Ascending aorta (tissue), 2 donors: ENCODE measurements at places on chromosomes 5 and 9.

DNA sequence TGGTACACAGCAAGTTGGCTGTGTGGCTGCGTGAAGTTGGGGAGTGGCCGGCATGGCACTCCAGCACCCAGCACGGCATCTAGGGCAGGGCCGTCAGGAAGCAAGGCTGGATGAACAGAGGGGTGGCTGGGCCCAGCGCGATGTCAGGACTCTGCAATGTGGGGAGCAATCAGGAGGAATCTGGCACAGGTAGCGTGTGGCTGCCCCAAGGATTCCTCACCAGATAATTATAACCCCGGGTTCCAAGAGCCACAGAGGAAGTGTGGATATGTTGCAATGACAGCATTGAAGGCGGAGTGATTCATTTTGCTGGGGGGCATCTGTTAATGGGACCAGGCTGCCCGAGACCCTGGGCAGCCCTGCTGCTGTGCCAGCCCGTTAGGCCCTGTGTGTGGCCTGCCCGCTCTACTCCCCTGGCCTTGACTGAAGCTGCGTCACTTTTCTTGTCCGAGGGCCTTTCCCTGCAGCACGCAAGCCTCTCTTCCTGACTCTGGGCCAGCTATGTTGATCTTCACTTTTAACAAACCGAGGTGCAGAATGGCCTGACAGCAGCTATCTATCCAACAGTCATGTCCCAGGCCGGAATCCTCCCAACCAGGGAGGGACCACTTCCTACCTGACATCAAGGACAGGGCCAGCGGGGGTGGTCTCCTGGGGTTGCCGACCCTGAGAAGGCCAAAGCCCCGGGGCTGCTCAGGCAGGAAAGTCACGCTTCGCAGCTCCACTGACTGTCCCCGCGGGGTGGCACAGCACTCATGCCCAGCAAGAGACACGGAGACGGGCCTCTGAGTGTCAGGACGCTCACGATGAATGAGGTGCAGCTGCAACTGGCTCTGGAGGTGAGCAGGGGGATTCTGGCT, 118.0 kb upstream of the PHYKPL start:
- no peak for DNase-seq

- no peak for DNase-seq
Measured at GRCh38 chr5:167451076-167451475, 840.4 kb upstream of the WWC1 start.

DNA sequence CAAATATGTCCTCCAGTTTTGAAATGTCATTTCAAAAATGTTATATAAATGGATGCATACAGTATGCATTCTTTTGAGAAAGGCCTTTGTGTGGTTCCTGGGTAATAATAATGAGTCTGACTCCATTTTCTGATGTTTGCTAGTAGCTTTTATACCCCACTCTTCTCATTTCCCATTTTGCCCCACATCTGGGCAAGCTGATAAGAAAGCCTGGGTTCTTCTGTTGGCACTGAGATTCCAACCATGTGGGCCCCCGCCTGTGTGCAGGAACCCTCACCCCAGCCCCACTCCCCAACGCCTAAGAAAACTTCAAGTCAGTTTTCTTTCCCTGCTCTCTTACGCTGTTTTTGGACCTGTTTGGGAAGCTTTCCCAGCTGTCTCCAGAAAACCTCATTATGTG, 89.4 kb downstream of the SNX18 start:
- no peak for DNase-seq

DNA sequence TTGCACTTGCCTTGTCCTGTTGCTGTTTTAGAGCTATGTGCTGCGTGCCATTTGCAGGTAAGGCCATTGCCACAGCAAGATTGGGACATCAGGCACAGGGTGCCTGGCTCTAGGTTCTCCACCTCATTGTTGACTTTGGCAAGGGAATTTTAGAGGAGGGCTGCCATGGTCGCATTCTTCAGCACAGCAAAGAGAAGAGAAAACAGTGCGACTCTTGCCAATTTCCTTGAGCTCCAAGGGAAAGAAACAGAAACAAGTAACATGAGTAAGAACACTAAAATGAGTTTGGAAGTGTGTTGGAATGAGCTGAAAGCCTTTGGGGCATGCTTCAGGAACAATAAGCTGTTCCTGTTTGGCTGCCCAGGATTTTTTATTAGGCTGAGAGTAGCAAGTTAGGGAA, 188.1 kb upstream of the IL12B start:
- DNase-seq = peak; percentile 88

- DNase-seq = no peak
Measured at GRCh38 chr5:122181863-122182262, 52.5 kb downstream of the ZNF474 start.

- no peak for DNase-seq
Measured at GRCh38 chr5:151146061-151146460, 11.5 kb downstream of the ANXA6 start.

DNA sequence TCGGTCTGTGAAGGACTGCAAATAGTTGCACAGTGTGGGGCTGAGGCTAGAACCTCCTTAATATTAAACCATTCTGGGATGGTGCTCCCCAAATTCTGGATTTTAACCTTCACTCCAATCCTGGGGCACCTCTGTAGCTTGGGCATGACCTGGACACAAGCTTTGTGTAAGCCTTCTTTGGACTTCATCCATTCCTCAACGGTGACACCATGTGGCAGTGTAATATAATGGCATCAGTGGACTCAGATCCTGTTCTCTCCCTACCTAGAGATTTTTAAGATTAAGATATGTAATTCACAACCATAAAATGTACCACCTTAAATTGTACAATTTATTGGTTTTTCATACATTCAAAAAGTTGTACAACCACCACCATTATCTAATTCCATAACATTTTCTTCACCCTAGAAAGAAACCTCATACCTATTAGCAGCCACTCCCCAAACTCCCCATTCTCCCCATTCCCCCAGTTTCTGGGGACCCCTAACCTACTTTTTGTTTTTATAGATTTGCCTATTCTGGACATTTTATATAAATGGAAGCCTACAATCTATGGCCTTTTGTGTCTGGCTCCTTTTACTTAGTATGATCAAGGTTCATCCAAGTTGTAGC, 4.8 kb upstream of the PLGRKT start:
- DNase-seq = no peak

GRCh38 chr5:53397845-53398244, 82.6 kb upstream of the FST start:
- DNase-seq = peak; percentile 9

DNA sequence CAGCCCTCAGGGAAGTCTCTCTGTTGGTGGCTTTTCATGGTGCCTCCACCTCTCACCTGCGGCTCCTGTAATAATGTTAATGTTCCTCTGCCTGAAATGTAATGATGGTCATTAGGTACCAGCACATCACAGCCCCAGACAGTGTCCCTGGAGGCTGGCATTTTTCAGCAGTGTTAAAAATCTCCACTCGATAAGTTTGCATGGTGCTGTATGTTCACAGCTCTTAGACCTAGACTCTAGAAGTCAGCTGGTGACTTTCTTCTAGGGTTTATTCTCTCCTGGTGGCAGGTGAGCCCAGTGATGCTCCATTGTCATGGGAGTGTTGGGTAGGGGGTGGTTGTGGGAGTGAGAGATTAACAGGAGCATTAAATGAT, 53.1 kb downstream of the GPR107 start:
- no peak for DNase-seq

DNA sequence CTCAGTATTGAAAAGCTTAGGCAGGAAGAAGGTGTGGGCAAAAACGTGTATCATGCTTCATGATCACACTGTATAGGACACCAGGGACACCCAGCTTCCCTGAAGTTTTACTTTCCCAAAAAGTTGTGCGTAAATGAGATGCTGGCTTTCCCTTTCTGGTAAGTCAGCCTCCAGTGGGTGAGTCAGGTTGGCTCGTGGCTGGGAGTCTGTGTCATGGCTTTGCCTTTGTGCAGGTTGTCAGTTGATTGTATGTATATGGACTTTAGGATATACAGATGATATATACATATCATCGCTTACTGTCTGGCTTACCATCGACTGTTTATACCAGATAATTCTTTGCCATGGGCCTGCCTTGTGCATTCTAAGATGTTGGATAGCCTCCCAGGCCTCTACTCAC, 34.2 kb downstream of the ADRB2 start:
- DNase-seq = no peak

DNA sequence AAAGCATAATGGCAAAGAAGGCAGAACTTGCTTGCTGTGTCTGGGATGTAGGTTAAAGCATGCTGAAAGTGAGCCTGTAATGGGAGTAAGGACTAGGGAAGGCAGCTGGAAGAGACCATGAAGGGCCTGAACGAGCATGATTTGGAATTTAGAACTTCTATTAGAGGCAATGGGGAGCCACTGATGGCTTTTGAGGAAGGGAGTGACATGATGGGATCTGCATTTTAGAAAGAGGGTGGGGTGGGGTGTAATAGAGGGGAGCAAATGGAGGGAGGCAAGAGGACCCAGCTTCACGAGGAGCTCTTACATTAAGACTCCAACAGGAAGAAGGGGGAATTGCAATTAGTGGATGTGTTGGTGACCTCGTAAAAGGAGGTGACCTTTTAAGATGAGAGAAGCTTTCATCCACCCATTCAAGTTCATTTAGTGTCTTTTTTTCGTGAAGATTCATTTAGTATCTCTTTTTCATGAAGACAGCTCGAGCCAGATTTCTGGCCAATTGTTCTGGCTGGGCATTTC, 13.6 kb upstream of the GABRP start:
- DNase-seq = no peak

GRCh38 chr5:38707352-38708210, 138.2 kb upstream of the OSMR start:
- DNase-seq = no peak

GRCh38 chr9:113428062-113428615, 17.6 kb downstream of the C9orf43 start:
- no peak for DNase-seq

DNA sequence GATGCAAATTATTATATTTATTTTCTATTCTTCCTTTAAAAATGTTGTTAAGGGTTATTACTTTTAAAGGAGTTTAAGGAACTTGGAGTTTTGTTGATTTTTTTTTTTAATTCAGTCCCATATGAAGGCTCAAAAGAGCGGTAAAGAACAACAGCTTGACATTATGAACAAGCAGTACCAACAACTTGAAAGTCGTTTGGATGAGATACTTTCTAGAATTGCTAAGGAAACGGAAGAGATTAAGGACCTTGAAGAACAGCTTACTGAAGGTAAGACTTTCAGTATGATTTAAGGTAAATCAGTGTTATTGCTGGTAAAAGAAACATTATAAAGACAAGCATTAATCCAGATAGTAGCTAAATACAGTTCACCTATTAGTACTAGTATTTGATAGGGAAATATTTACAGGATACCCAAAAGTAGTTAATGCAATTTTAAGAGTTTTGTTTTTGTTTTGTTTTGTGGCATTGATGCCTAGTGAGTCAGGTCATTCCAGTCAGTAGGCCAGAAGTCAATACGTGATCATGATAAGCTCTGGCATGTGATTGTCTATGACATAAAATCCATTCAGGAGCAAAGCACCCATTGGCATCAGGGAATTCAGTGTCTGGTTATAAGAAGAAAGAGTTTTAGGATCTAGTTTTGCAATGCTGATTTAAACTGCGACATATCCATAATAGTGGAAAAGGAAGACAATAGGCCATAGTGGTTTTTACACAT, 49.2 kb downstream of the CNTRL start:
- no peak for DNase-seq

GRCh38 chr9:94792511-94792910, 66.0 kb downstream of the AOPEP start:
- no peak for DNase-seq

- no peak for DNase-seq
Measured at GRCh38 chr5:61029456-61030162, 84.6 kb downstream of the NDUFAF2 start.
